ENCODE measurements at places on chromosomes 13 and 19.
A peak's percentile ranks its signal among the peaks of the same experiment; 100 is the strongest.

DNA sequence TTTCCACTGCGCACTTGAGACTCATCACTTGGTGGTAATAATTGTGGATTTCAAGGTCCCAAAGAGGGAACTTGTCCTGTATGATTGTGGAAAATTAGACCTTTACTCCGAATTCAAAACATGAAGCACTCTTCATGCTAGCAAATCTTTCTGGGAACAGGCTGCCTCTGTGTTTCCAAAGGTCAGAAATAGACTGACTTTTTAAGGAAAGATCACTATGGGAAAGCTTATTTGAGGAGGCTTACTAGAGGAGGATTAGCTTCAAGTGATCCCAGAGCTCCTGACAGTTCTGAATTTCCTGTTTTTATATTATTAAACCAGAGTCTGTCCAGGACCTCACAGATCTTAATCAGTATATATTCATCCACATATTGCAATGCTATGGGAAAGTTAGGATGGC lies 5.5 kb downstream of the WDFY2 start:
- no peak for DNase-seq

DNA sequence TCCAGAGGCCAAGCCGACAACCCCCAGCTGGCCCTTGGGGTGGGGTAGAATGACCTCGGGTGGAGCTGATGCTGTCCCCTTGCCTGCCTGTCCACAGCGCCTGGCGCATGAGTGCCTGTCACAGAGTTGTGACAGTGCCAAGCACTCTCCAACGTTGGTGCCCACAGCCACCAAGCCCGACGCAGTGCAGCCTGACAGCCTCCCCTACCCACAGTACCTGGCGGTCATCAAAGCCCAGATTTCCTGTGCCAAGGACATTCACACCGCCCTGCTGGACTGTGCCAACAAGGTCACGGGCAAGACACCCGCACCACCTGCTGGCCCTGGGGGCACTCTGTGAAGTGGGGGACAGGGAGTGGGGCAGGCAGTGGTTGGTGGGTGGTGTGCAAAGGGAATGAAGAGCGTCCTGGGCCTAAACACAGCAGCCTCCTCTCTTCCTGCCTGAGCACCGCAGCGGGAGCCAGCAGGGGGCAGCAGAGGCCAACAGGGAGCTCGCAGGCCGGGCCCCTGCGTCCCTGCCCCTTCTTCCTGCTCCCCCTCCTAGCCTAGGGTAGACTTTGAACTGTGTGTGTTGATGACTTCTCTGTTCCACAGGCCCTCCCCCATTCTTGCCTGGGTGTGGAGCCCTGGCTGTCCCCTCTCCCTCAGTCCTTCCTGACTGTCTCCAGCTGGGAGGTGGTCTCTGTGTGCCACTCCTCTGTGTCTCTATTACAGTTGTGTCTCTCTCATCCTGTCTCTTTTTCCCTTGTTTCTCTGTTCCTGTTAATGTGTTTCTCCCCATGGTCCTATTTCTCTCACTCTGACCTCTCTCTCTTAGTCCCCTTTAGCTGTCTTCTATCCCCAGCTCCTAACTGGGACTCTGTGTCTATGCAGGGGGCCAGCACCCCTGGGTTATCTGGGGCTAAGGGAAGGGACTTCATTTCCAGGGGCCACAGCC lies 6.5 kb downstream of the MED29 start:
- DNase-seq, result peak; percentile 95

DNA sequence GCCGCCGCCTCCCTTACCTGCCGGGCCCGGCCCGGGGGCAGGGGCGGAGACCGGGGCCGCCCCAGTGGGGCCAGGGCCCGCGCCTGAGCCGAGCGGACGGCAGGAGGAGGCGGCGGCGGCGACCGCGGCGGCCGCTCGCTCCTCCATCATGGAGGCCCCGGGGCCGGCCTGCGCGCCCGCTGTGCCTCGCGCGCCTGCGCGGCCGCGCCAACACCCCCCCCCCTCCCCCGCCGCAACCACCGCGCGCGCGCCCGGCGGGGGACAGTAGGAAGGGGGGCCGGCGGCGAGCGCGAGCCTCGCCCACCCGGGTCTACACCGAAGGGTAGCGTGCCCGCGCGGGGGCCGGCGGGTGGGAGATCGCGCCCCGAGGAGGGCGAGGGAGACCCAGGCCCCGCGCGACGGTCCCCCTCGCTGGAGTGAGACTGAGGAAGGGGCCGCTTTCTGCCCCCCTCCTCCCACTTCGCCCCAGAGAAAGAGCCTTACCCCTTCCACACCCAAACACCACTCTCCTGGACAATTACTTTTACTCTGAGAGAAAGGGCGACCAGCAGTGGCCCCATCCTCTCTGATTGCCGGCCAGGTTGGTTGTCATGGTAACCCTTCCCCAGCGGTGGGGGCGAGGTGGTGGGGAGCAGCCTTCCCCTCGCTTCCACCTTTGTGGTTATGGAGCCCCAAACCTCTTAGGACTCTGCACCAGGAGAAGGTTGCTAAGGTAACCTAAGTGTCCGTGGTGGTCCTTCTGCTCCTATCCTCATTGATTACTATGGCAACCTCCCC lies at the start of gene STRN4:
STRN4 (minus strand) TSS at position 170 of the 777 bp plus-strand sequence; CDS start at position 150, 20 bp downstream.
- DNase-seq, result peak; percentile 67

GRCh38 chr13:23797276-23797903 lies 91.8 kb downstream of the MIPEP start:
- DNase-seq, result no peak

DNA sequence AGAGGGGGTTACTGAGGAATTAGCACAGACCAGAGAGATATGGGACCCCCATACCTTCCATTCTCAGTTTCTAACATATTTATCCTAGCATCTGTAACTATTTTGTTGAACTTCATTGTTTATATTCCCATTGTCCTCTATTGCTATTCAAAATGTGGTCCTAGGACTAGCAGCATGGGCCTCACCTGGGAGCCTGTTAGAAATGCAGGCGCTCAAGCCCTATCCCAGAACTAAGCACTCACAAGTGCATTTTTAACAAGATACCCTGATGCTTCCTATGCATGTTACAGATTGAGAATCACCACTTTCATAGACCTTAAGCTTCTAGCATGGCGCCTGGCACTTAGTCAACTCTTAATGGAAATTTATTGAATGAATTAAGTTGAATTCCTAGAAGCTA lies 58.3 kb upstream of the TDRD3 start:
- DNase-seq, result no peak

Data from H1 (cell line).